B cell (primary cell): ENCODE measurements at places on chromosomes 16 and 17. TPM values are rescaled to one million over a fixed set of nuclear protein-coding genes. Genes with fewer than 3 reads are reported as not detected.

Gene GPS2
- 128 and 137 TPM in 2 replicates for total RNA-seq

Gene ZNF423
- not detected in 2 replicates for total RNA-seq

Gene SIRT7
- 82.7 and 83.2 TPM in 2 replicates for total RNA-seq

Gene RAB26
- total RNA-seq = 0.58 and 0.62 TPM in 2 replicates

Gene RAMP2
- not detected in 2 replicates for total RNA-seq

Gene SUPT4H1
- 49.3 and 60.1 TPM in 2 replicates for total RNA-seq

Gene TRAF4
- 226 and 235 TPM in 2 replicates for total RNA-seq

Gene WSCD1
- total RNA-seq = not detected in 2 replicates

Gene TSPOAP1
- 25.2 and 30.7 TPM in 2 replicates for total RNA-seq

Gene C17orf113
- total RNA-seq = 2.1 TPM in 2 replicates

Gene SECTM1
- 0.17 TPM in 1 of 2 replicates, not detected in the other for total RNA-seq

Gene PROCA1
- 24.4 and 26.8 TPM in 2 replicates for total RNA-seq

Gene ACSM3
- total RNA-seq = 76.3 and 84.2 TPM in 2 replicates

Gene TP53
- total RNA-seq = 89.9 and 101 TPM in 2 replicates

Gene C16orf46
- 0.73 TPM in 1 of 2 replicates, not detected in the other for total RNA-seq

Gene ABCA10
- 1.9 and 3.2 TPM in 2 replicates for total RNA-seq

Gene EME2
- total RNA-seq = 42.5 and 43.9 TPM in 2 replicates

Gene SDK2
- 12.7 and 13.0 TPM in 2 replicates for total RNA-seq

Gene PRAC2
- total RNA-seq = not detected in 2 replicates

Gene TMC8
- 235 and 252 TPM in 2 replicates for total RNA-seq

Gene HYDIN
- 0.10 TPM in 1 of 2 replicates, not detected in the other for total RNA-seq

Gene FAM171A2
- total RNA-seq = 0.69 and 1.00 TPM in 2 replicates

Gene TNFRSF13B
- total RNA-seq = 217 and 219 TPM in 2 replicates

Gene SNX20
- 43.0 and 47.7 TPM in 2 replicates for total RNA-seq

Gene OR4D1
- not detected in 2 replicates for total RNA-seq

Gene MILR1
- 9.4 and 14.7 TPM in 2 replicates for total RNA-seq

Gene NLGN2
- total RNA-seq = 1.7 and 3.4 TPM in 2 replicates

Gene KRTAP4-5
- not detected in 2 replicates for total RNA-seq

Gene KRTAP4-1
- total RNA-seq = not detected in 2 replicates

Gene CX3CL1
- not detected in 2 replicates for total RNA-seq

Gene BTBD17
- total RNA-seq = not detected in 2 replicates

Gene SLC47A1
- total RNA-seq = not detected in 2 replicates

Gene HELZ
- total RNA-seq = 89.9 and 97.8 TPM in 2 replicates
